ENCODE measurements at places on chromosomes 3 and 15. TPM values are rescaled to one million over a fixed set of nuclear protein-coding genes. Genes with fewer than 3 reads are reported as not detected.

ROBO2 gene
- not detected for polyA plus RNA-seq

GABPB1 gene
- 7.5 TPM for polyA plus RNA-seq

TMCO5A gene
- not detected for polyA plus RNA-seq

CLDN18 gene
- 128 TPM for polyA plus RNA-seq

SEMA3B gene
- polyA plus RNA-seq, result 42.0 TPM

ITIH4 gene
- 41.7 TPM for polyA plus RNA-seq

SKIC8 gene
- polyA plus RNA-seq, result 60.2 TPM

STRIT1 gene
- polyA plus RNA-seq, result 1.4 TPM

PLA2G4B gene
- 38.5 TPM for polyA plus RNA-seq

ITGA11 gene
- 0.92 TPM for polyA plus RNA-seq

CCDC51 gene
- polyA plus RNA-seq, result 6.0 TPM
